ENCODE measurements at places on chromosomes 16 and 17.

DNA sequence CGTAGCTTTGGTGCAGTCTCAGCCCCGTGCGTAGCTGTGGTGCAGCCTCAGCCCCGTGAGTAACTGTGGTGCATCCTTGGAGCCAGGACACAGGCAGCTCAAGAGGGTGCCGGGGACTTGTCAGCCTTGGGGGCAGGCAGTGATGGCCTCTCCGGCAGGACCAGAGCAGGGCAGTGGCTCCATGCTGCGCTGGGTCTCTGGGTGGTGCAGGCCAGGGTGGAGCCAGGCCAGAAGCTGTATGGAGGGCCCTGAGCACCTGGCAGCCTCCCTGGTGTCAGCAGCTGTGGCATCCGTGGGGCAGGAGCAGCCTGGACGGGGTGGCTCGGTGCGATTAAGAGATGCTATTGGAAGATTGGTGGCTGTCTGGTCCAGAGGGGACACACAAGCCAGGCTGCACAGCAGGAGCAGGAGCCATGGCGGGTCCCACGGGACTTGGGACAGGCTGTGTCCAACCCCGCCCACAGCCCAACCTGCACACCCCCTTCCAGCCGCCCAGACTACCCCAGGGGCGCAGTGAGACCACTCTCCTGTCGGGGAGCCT is 28.3 kb upstream of the CDH15 start:
- DNase-seq, result no peak
- no peak overlapping the region for H3K4me3 ChIP-seq
- no peaks in the 10 kb centered on the region for H3K36me3 ChIP-seq
- H3K27ac ChIP-seq, result no peak overlapping the region
- H3K27me3 ChIP-seq, result no peaks in the 10 kb centered on the region

- H3K27me3 ChIP-seq, result no peaks in the 10 kb centered on the region
- H3K4me1 ChIP-seq, result peaks cover 6% of the 10 kb centered on the region
Observed at GRCh38 chr16:88761830-88762229, 23.2 kb downstream of the PIEZO1 start.

DNA sequence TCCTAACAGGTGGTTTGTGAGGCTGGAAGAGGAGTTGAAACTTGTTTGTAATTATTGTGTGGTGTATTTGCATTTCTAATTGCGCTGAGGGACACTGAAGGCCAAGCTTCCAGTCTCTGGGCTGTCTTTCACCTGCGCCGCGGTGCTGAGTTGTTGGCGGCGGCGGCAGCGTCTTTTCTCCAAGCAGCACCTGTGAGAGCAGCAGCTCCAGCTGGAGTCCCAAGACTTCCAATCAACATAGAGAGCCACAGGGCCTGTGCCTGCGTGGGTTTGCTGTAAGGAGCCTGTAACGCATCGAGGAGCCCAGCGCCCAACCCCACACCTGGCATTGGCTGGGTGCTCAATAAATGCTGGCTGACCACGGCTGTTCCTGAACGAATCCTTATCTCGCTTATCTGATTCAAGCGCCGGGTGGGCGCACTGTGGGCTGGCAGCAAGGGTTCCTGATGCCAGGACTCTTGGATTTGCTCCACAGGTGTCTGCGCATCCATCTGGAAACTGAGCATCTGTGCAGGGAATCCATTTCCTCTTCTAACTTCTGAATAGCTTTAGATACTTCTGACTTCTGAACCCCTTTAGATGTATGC is 138.1 kb downstream of the ASIC2 start:
- H3K27me3 ChIP-seq, result no peaks in the 10 kb centered on the region
- peaks cover 3% of the 10 kb centered on the region for H3K4me1 ChIP-seq
- no peaks in the 10 kb centered on the region for H3K36me3 ChIP-seq

DNA sequence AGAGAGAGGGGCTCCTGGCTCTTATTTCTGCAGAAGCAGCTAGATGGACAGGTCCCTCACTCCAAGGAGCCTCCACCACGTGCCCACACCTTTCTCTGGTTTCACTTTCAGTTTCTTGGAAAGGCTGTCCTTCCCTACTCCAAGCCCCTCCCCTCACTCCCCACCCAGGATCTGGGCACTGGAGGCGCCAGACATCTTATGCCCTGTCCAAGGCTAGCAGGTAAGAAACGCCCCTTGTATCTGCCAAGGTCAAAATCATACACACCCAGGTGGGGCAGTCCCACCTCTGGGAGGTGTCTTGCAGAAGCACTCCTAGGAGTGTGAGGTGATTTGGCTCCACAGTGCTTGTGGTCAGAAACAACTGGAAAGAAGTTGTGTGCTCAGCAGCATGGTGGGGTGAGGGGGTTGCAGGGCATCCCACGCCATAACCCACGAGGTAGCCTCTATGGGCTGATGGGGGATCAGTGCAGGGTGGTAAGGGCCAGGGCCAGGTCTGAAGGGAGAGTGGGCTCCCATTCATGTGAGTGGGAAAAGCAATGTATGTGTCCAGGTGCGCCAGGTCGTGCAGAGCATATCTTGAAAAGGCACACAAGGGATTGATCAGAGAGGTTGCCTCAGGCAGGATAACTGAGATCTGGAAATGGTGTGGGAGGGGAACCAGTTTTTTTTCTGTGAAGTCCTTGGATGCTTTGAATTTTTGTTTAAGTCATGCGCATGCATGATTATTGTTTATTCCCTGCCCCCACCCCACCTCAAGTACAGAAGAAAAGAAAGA is 31.8 kb upstream of the PRM1 start:
- H3K27me3 ChIP-seq, result no peaks in the 10 kb centered on the region
- peak; percentile 86 for DNase-seq
- peak overlapping the region; percentile 94 for H3K27ac ChIP-seq
- no peak overlapping the region for H3K4me3 ChIP-seq
- H3K36me3 ChIP-seq, result no peaks in the 10 kb centered on the region

DNA sequence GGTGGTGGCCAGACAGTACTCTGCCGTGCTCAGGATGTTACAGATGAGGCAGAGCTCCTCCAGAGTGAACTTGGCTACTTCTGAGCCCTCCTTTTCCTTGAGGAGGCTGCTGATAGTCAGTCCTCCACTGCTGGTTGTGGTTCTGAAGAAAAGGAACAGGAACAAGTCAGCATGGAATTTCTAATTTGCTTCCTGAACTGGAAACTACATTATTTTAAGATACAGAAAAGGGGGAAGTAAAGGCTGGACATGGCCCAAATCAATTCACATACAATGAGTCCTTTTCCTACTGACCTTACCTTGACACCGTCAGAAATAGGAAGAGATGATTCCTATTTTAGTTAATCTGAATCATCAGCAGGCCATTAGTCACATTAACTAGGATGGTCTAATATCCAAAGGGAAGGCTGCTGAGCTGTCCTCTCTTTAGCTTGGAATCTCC is 154.2 kb downstream of the VPS53 start:
- no peak overlapping the region for H3K27ac ChIP-seq
- H3K4me1 ChIP-seq, result no peaks in the 10 kb centered on the region
- H3K36me3 ChIP-seq, result peaks cover 2% of the 10 kb centered on the region
- no peak for DNase-seq

GRCh38 chr17:9148905-9149525 is 127.7 kb downstream of the NTN1 start:
- H3K4me1 ChIP-seq, result peaks cover 10% of the 10 kb centered on the region
- no peaks in the 10 kb centered on the region for H3K27me3 ChIP-seq
- no peak for DNase-seq
- H3K36me3 ChIP-seq, result no peaks in the 10 kb centered on the region
- H3K4me3 ChIP-seq, result no peak overlapping the region
- H3K27ac ChIP-seq, result no peak overlapping the region

- H3K4me3 ChIP-seq, result no peak overlapping the region
- no peaks in the 10 kb centered on the region for H3K4me1 ChIP-seq
- H3K27ac ChIP-seq, result no peak overlapping the region
- no peaks in the 10 kb centered on the region for H3K36me3 ChIP-seq
Observed at GRCh38 chr17:30433514-30433913, 43.7 kb upstream of the GOSR1 start.

- no peaks in the 10 kb centered on the region for H3K36me3 ChIP-seq
- no peaks in the 10 kb centered on the region for H3K27me3 ChIP-seq
- H3K4me1 ChIP-seq, result peaks cover 8% of the 10 kb centered on the region
- no peak for DNase-seq
- H3K27ac ChIP-seq, result no peak overlapping the region
Observed at GRCh38 chr16:27199736-27200135, 3.6 kb upstream of the KDM8 start.

DNA sequence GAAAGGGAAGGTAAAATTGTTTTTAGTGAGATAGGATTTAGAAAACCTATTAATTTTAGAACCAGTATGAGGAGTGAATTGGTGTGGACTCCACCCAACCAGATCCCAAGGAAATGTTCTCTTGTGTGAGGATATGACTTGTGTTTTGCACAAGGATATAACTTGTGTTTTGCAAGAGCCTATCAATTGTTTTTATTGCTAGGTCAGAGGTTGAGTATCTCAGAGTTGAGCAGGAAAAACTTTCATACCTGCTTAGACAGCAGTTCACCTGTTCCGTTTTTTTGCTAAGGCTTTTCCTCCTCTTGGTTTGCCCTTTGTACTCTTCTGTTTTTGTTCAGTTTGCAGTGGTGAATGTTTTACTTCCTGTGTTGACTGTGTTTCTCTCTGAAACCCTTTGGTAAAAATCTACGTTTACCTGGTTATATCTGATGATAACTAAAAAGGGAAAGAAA is 5.1 kb downstream of the NBR1 start:
- H3K36me3 ChIP-seq, result no peaks in the 10 kb centered on the region
- H3K4me1 ChIP-seq, result peaks cover 5% of the 10 kb centered on the region
- H3K27me3 ChIP-seq, result no peaks in the 10 kb centered on the region
- H3K27ac ChIP-seq, result no peak overlapping the region

GRCh38 chr17:80857756-80858171 is 133.9 kb upstream of the CHMP6 start:
- no peak overlapping the region for H3K27ac ChIP-seq
- no peak overlapping the region for H3K4me3 ChIP-seq
- DNase-seq, result no peak

DNA sequence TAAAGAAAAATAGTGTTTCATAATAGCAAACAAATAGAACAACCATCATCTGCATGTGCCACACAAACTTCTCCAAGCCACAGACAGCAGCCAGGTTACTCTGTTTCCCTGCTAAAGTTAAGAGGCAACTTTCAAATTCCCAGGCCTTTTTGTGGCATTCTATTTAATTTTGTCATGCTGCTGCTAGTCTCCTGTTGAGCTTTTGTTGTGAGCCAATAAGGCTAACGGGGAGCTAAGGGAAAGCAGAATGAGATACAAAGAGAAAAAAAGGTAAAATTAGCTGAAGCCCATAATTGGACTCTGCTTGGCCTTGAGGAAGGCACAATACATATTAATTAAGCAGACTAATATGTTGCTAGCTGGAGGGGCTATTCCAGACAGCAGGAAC is 74.7 kb upstream of the GNAO1 start:
- H3K36me3 ChIP-seq, result no peaks in the 10 kb centered on the region
- H3K4me3 ChIP-seq, result no peak overlapping the region

GRCh38 chr16:76157629-76158028 is 119.6 kb upstream of the CNTNAP4 start:
- H3K36me3 ChIP-seq, result no peaks in the 10 kb centered on the region
- peak; percentile 46 for DNase-seq
- H3K27me3 ChIP-seq, result no peaks in the 10 kb centered on the region
- H3K4me1 ChIP-seq, result no peaks in the 10 kb centered on the region
- no peak overlapping the region for H3K4me3 ChIP-seq

GRCh38 chr16:77652399-77652798 is 69.9 kb upstream of the NUDT7 start:
- no peak overlapping the region for H3K27ac ChIP-seq
- no peak overlapping the region for H3K4me3 ChIP-seq
- DNase-seq, result no peak
- no peaks in the 10 kb centered on the region for H3K4me1 ChIP-seq
- no peaks in the 10 kb centered on the region for H3K36me3 ChIP-seq

GRCh38 chr17:13784434-13785095 is 182.8 kb upstream of the HS3ST3A1 start:
- no peaks in the 10 kb centered on the region for H3K27me3 ChIP-seq
- no peak overlapping the region for H3K27ac ChIP-seq
- DNase-seq, result no peak
- H3K4me1 ChIP-seq, result peaks cover 7% of the 10 kb centered on the region

- no peak for DNase-seq
- H3K36me3 ChIP-seq, result no peaks in the 10 kb centered on the region
- H3K27me3 ChIP-seq, result no peaks in the 10 kb centered on the region
- H3K27ac ChIP-seq, result no peak overlapping the region
Observed at GRCh38 chr16:84458606-84459532, 45.6 kb downstream of the MEAK7 start.

GRCh38 chr17:3688027-3688553 is 7.9 kb downstream of the P2RX5 start:
- no peak for DNase-seq
- H3K4me3 ChIP-seq, result no peak overlapping the region
- no peak overlapping the region for H3K27ac ChIP-seq
- H3K36me3 ChIP-seq, result no peaks in the 10 kb centered on the region
- H3K27me3 ChIP-seq, result no peaks in the 10 kb centered on the region

- H3K36me3 ChIP-seq, result no peaks in the 10 kb centered on the region
- DNase-seq, result no peak
- no peaks in the 10 kb centered on the region for H3K27me3 ChIP-seq
- H3K4me3 ChIP-seq, result peak overlapping the region; percentile 89
Observed at GRCh38 chr17:55420067-55420775, 1.4 kb downstream of the MMD start.

DNA sequence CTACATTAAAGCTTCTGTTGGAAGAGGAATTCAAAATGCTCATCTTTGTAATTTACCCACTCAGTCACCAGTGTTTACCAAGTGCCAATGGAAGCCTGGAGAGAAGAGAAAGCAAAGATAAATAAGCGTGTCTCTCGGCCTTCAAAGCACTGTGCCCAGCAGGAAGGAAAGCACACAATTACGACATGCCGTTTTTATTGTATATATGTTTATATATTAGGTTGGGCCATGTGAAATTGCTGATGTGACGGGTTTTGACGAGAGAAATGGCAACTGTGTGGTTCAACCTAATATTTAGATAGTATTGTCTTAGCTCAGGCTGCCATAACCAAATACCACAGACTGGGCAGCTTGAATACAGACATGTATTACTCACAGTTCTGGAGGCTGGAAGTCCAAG is 79.3 kb upstream of the HSBP1 start:
- no peak overlapping the region for H3K4me3 ChIP-seq
- DNase-seq, result no peak
- no peaks in the 10 kb centered on the region for H3K4me1 ChIP-seq
- H3K27me3 ChIP-seq, result no peaks in the 10 kb centered on the region
- no peaks in the 10 kb centered on the region for H3K36me3 ChIP-seq
- no peak overlapping the region for H3K27ac ChIP-seq
